Activated T-helper 17 cell treated with anti-CD3 and anti-CD28 coated beads, Interleukin-2, amount 50 U/mL, for 72 hours (primary cell): ENCODE measurements at places on chromosomes 5 and 9. TPM values are rescaled to one million over a fixed set of nuclear protein-coding genes. Genes with fewer than 3 reads are reported as not detected.

DNA sequence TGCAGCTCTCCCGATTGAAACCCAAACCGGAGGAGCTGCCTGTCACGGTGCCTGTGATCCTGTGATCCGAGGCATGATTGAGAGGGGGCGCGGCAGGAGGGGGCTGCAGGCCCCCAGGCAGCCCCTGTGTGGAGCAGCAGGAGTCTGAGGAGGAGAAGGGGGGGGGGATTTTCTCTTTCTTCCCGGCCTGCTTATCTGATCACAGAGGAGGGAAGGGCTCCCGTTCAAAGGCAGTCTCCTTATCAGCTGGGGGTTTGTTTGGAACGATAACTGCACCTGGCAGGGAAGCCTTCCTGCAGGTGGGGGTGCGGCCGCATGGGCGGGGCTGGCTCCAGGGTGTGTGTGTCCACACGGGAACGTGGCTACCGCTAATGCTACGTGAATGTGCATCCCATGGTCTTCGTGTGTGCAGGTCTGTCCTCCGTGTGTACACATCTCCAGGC, 38.4 kb downstream of the LMX1B start:
- ATAC-seq = no peak

EXOSC2 gene
- total RNA-seq = 66.9 TPM

GRCh38 chr5:96660971-96661854, 963 bp upstream of the CAST start:
- ATAC-seq = peak; percentile 37

IFNA13 gene
- not detected for total RNA-seq

GRCh38 chr5:81856948-81857928, 106.3 kb upstream of the SSBP2 start:
- no peak for ATAC-seq

DNA sequence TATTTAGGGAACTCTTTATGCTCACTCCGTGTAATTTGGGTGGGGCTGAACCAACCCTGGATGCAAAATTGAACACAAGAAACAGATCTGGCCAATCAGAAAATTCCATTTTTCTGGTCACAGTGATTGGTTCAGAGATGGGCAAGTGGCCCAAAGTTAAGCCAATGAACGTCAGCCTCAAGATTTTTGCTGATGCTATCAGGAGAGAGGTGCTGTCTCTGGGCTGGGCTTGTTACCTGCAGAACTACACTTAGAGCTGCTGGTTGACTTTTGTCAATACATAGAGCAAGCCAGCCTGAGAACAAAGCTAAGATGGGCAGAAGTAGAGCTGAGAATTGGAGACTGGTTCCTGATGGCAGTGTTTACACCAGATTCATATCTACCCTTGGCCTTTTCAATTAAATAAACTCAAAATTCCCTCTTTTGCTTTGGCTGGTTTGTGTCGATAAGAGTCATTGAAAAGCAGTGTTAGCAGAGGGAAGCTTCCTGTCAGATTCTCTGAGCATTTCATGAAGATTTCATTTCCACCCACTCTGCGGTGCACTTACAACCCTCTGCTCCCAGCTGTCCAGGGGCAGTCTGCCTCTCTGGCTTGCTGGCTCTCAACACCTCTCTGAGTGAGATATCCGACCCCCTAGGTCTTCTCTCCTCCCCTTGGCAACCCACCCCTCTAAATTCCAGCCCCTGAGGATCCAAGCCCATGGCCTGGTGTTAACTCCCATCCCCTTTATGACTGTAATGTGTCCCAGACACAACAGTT, 64.5 kb upstream of the PPARGC1B start:
- no peak for ATAC-seq

DNA sequence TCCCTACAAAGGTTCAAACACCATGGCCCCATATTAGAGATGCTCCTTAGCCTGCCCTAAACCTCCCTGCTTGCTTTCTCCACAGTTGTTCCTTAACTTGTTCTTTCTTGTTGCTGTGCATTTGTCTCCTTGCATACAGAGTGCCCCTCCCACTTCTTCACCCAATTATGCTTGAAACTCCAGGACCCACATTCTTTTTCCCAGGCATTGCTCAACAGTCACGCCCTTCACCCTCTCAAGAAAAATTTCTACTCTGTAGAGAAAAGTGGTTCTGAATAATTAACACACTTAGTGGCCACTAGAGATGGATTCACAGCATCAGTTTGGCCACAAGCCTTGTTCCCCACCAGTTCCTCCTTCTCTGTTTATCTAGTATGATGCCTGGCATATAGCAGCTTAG, 57.7 kb downstream of the NREP start:
- no peak for ATAC-seq

MYMK gene
- not detected for total RNA-seq

- no peak for ATAC-seq
Measured at GRCh38 chr5:67306965-67307607, 110.5 kb upstream of the CD180 start.

DNA sequence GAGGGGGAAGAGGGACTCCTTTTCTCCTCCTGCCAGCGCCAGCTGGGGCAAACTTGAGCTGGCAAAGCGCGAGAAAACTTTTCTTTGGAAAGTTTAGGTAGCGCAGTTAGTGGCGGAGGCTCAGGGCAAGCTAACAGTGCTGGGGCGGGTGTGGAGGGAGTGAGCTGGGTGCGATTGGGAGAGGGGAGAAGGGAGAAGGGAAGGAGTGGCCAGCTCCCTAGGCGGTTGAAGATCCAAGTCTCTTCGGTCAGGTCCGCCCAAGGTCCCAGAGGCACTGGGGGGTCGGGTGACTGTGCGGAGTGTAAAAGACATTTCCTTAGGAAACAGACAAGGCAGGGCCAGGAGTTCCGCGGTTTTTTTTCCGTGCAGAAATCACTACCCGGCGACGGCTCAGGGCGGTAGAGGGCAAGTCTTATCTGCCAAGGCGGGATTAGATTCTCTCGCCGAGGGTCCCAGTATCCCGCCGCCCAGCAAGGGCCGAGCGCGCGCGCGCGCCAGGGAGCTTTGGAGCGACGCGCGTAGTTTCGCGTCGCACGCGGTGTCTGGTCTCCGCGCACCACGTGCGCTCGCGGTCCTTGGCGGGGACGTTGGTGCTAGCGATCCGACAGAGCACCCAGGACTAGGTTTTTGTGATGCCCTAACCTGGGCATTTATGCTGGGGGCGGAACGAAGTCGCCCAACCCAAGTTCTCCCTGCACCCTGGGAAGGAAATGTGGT, 33.6 kb upstream of the NFIB start:
- no peak for ATAC-seq

IGIP gene
- total RNA-seq = 2.4 TPM

MYO10 gene
- 0.34 TPM for total RNA-seq

PCDHA2 gene
- not detected for total RNA-seq

DNA sequence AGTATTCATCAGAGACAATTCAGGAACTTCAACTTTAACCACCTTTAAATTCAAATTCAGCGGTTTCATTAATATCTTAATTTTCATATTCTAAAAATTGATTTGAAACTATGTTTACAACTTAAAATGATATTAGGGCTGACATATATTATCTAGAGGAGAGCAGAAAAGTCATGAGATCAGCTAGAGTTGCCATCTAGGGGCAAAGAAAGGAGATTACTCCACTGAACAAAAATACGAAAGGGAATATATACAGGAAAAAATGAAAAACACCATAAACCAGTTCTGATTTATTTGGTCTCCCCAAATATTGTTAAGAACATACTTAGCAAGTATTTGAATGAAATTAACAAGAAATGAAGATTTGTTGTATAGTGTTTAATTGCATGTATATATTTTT, 946.3 kb downstream of the DTWD2 start:
- no peak for ATAC-seq

GRCh38 chr5:139131465-139131864, 66.7 kb downstream of the SIL1 start:
- ATAC-seq = no peak

DNA sequence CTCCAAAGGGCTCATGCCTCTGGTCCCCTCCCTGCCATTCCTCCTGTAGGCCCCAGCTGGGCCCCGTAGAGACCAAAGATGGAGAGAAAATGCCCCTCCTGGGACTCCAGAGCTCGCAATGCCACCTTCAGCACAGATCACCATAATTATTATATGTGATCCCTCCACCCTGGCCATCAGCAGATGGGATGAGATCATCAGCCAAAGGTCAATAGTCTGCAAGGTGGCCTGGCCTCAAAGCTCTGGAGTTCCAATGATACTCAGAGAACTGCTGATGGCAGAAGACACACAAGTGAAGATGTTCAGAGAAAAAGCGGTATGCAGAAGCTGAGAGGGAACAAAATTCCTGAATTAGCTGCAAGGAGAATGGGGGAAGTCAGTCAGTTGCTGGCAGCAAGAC, 5.0 kb downstream of the RPP25L start:
- no peak for ATAC-seq

GRCh38 chr9:108664309-108665255, 191.2 kb downstream of the ACTL7B start:
- ATAC-seq = no peak

SPACA9 gene
- total RNA-seq = 0.95 TPM

DNA sequence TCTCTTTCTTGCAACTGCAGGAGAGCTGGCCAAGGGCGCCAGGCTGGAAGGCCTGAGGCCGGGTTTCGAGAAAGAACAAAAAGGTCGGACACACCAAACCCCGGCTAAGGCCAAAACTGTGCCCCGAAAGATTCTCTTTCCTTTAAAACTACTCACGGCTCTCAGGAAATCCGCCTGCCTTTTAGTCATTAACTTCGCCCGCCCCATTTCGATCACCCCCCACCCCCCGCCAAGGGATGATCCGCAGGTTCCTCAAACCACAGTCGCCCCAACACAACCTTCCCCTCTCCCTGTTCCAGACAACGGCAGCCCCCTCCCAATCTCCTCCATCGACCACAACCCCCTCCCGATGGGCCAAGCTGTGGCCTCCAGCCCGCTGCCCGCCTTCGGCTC, 536 bp downstream of the FEM1C start:
- ATAC-seq = peak; percentile 39

- no peak for ATAC-seq
Measured at GRCh38 chr5:122770477-122770876, 4.4 kb upstream of the SNX2 start.

- no peak for ATAC-seq
Measured at GRCh38 chr5:147177125-147177840, 57.5 kb upstream of the STK32A start.
